ENCODE measurements at places on chromosomes 5 and 9.

- DNase-seq, result peak; percentile 74
Observed at GRCh38 chr5:11126844-11127243, 365.8 kb upstream of the DAP start.

DNA sequence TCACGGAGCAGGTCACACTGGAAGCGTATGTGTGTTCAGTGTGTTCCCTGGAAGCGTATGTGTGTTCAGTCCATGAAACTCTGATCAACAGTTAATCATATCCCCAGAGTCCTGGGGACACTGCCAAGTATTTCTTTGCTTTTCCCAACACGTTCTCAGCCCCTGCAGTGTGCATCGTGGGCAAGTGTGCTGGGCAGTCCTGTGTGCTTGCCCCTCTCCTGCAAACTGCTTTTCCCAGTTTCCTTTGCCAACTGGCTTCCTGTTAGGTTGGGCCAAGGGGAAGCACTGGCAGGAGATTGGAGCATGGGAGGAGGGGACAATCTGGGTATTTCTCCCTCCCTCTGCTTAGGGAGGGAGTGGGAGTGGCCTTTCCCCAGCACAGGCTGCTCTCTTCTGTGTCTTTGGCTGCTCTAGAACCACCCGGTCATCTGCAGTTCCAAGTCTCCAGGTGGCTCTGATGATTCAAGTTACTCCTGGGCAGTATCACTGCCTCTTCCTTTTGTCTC is 36.8 kb upstream of the NEK6 start:
- DNase-seq, result peak; percentile 94

DNA sequence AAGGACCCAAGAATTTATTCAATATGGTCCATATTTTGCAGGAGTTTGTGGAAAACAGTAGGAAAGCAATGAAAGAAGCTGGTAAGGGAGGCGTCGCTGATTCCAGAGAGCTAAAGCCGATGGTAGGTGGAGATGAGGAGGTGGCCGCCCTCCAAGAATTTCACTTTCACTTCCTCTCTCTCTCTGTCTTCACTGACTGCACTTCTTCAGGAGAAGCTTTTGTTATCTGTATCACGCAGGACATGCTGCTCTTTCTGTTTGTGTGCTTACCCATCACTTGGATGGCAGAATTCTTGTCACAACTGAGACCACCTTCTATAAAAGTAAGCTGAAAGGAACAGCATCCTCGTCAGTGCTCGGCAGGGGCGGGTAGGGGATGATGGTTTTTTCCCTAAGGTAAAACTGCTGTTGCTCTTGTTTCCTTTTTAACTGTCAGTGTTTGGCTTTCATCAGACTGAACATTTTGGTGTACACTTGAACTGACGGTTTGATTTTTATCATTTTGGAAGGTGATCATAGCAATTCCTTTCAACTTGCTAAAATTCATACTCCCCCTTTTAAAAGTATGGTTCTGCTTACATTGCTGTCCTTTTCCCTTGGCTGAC is 62.4 kb upstream of the FSD1L start:
- DNase-seq, result no peak

DNA sequence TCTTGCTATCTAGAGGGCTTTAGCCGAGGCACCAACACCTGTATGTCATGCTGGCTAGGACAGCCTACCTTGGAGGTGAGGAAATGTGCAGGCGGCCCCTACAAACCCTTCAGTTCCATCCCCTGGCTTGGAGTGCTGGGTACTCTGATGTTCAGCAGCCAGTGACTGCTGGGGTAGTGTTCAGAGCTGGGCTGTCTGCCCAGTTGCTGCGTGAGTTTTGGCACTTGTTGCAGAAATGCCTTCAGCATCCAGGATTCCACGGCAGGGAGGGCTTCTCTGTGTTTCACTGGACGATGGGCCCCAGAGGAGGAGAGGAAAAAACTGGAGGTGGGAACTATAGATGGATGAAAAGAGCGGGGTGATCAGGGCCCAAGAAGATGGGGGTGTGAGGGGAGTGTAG is 10.4 kb downstream of the SWI5 start:
- no peak for DNase-seq

DNA sequence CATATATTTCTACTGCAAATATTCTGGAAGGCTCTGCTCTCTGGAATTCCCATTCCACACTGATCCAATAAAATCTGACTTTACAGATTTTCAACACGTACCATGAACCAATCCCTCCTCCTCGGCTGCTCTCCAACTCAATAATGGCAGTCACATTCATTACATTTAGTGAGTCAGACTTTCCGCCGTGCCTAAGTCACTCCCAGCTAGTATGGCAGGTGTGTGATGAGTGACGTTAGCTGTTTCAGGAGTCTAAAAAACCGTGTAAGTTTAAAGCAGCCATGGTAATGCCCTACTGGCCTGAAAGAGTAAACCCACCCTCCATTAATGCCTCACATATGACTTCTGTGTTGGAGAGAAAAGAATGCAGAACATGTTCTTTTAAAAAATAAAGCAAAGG is 3.3 kb downstream of the FBN2 start:
- peak; percentile 21 for DNase-seq

GRCh38 chr9:94757158-94757557 is 30.7 kb downstream of the AOPEP start:
- DNase-seq, result no peak

DNA sequence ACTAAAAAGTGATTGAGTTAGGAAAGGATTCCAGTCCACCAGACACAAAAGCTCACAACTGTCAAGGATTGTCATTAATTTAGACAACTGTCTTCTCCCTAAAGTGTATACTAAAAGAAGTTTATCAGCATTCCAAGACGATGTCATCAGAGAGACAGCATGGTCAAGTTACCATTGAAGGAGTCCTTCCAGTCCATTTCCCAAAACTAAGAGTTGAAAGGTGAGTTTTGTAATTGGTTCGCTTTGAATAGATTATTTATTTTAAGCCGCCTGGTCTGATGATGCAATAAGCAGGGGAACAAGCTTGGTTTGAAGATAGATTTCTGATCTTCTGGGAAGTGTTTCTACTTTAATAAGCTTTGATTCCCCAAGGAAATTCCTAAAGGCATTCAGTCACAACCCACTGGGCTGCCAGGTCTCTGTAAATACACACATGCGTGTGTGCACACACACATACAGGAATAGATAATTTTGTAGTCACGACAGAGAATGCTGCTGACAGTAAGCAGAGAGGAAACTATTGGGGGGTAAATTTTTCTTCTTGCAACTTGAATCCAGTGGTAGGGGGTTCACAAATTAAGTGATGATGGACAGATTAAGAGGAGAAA is 234.8 kb downstream of the PIK3R1 start:
- no peak for DNase-seq

GRCh38 chr9:30197954-30198353 is 2186.5 kb upstream of the ACO1 start:
- DNase-seq, result peak; percentile 63

GRCh38 chr5:168752416-168753190 is 173.4 kb upstream of the PANK3 start:
- no peak for DNase-seq

GRCh38 chr5:173786286-173787187 is 101.6 kb upstream of the CPEB4 start:
- no peak for DNase-seq

GRCh38 chr5:59151162-59151889 is 568.5 kb downstream of the RAB3C start:
- DNase-seq, result no peak

GRCh38 chr5:63878788-63879187 is 83.5 kb downstream of the HTR1A start:
- DNase-seq, result no peak

DNA sequence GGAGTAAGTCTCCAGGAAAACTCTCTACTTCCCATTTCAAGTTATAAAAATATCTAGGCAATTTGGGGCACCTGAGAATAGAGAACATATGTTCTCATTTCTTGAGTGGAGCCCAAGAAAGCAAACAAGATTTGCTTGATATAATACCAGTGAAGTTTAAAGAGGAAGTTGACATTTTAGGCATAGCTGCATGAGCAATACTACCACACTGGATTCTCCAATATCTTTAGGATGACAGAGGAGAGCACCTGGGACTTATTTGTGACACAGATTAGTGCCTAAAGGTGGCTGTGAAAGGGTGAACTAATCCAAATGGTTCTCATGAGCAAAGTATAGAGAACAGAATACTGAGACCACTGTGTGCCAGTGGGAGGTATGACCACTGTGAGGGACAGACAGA is 423.5 kb upstream of the RIOK2 start:
- no peak for DNase-seq

- DNase-seq, result peak; percentile 33
Observed at GRCh38 chr9:27572061-27572460, 1.2 kb downstream of the C9orf72 start.

- peak; percentile 11 for DNase-seq
Observed at GRCh38 chr9:37508834-37509206, 23.1 kb downstream of the POLR1E start.

DNA sequence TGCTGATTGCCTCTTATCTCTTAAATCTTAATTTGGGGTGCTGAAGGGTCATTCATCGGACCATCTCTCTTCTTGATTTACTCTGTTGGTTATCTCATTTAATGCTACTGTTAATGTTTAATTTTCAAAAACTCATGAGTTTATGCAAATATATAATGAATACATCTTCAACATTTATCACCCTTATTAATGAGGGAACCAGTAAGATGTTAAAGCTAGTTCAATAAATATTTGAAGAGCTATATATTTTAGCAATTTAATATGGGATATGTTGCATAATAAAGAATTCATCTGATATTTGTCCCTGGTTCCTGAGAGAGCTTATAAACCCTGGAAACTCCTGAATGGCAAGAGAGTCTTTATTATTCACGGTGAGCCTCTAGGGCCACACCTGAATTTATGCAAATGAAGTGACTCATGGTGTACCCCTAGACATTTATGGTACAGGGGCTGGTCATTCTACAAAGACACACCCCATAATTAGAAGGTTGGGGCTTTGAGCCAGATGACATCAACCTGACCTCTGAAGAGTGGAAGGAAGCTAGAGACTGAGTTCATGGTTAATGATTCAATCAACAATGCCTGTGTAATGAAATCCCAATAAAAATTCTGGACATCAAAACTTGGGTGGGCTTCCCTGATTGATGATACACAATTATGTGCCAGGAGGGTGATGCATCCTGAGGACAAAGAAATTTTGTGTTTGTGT is 339.5 kb upstream of the ZNF608 start:
- peak; percentile 60 for DNase-seq

GRCh38 chr5:89307972-89308371 is 425.0 kb upstream of the MEF2C start:
- DNase-seq, result no peak

GRCh38 chr5:119017994-119018393 is 29.6 kb upstream of the DTWD2 start:
- no peak for DNase-seq

DNA sequence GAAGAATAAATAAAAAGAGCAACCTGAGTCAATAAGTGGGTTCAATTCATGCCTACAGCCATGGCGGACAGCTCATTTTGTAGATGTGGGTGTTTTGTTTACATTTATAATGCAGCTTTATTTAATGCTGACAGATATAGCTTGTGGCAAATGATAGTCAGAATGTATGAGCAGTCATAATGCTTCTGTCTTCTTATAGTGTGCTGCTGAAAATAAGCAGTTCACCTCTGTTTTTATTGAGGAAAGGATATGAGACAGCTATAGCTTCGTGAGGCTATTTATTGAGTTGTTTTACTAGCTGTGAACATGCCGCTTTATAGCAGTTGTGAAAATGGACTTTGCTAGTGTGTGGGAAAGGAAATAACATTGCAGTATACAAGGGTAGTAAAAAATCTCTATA is 147.4 kb downstream of the PBX3 start:
- peak; percentile 87 for DNase-seq

DNA sequence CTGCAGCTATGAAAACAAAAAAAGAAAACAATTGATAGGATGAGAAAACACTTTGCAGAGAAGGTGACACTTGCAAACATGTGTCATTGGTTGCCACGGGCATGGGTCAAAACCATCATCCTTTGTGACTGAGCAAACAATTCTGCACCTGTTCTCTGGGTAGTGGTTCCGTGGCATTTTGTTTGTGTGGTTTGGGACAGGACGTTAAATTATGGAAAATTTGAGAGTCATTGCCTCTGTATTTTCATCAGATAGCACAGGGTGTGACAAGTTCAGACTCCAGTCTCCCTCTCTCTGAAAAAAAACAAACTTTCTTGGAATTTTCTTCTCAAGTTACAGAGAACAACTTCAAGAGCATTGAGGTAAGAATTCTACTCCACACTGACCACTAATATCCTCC is 113.4 kb upstream of the HMHB1 start:
- DNase-seq, result no peak

DNA sequence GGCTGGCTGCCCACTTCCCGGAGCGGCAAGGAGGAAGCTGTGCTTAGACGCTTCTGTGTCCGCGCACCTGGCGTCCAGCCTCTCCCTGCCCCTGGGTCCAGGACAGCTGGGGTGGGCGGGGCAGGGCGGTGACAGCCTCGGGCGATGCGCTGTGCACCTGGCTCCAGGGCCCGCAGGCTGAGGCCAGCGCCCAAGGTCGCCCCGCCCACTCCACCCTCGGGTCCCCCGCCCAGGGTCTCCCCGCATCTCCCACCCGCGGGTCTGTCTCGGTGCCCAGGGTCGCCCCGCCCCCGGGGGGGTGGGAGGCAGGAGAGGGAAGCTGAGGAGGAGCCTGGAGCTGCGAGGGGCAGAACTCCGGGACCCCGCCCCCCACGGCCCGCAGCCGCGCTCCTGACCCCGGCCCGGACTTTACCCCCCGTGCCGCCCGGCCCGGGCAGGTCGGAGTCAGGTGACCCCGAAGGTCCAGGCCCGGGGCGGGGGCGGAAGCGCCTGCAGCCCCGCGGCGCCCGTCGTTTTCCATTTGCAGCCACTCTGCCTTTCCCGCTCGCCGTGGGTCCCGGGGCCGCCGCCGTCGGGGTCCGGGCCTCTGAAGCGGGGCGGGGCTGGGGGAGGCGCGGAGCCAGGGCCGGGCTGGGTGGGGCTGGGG is at the start of gene ENTPD8:
ENTPD8 (minus strand) TSS at position 69 of the 646 bp plus-strand sequence. CDS start 3,072 bp downstream, outside the sequence.
- peak; percentile 96 for DNase-seq

GRCh38 chr9:21616082-21616778 is 134.1 kb upstream of the IFNE start:
- DNase-seq, result no peak

DNA sequence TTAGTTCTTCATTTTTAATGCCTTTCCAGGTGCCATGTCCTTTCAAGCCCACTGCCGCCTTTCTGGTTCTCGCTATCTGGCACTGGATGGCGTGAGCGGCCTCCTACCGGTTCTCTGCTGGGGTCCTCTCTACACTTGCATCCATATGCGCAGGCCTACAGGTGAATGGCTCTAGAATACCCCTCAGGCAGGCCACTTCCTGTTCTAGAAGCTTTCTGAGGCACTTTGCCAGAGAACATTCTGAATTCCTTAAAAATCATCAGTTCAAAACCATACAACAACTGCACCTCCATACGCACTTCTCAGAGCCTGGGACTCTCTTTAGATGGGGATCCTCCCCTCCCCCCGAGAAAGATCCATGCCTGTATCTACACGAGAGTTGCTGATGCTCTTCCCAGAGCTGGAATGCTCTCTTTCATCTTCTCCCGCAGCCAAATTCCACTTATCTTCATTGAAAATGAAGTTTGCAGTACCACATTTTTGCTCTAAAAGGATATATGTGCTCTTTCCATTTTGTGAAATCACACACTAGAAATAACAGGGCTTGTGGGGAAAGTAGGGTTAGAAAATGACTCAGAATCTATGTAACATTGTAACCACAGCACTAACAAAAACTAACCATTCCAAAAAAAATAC is 1.4 kb upstream of the LHFPL2 start:
- peak; percentile 9 for DNase-seq

Data from NCI-H69 (cell line).